ENCODE measurements at places on chromosomes 11 and 22.

DNA sequence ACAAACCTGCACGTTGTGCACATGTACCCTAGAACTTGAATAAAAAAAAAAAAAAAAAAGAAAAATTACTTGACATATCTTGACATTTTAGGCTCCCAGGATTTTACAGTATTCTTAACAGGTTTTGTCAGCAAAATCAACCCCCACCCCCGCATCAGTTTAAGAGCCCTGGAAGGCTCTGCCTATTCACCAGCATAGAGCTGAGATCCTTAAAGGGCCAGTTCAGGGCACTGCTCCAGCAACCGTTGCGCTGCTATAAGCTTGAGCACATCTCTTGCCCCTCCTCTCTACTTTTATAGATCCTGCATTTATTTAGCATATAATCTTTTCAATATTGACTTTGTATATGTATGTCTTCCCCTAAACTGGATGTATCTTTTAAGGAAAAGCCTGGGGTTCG lies 697 bp upstream of the PAFAH1B2 start:
- DNase-seq: peak; percentile 8

- DNase-seq: no peak
These were observed 4.7 kb downstream of the TPST2 start for GRCh38 chr22:26585104-26585790.

DNA sequence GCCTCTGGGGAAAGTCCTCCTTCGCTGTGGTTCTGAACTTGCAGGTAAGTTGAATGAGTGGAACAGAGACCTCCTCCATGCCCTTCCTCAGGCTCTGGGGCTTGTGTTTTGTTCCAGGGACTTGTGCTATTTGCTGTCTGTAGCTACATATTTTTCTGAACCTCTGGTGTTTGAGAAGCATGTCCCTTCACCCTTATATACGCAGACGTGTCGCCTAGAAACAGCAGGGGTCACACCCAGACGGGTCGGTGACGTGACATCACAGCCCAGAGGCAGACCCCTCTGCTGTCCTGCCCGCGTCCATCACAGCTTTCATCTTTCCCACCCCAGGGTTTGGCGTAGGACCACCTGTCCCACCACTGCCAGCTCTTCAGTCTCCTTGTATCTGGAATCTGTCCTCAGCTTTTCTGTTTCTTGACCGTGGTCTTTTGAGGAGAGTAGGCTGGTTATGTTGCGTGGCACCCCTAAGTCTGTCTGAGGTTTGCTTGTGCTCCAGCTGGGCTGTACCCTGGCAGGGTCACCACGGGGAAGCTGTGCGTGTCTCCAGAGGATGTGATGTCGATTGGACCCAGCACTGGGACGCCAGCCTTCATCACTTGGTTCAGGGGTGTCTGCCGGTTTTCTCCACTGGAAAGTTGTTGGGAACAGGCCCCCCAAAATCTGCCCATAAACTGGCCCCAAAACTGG lies 13.4 kb upstream of the MUC5B start:
- no peak for DNase-seq

- no peak for DNase-seq
These were observed 377.0 kb upstream of the LRRC4C start for GRCh38 chr11:41836431-41836830.

DNA sequence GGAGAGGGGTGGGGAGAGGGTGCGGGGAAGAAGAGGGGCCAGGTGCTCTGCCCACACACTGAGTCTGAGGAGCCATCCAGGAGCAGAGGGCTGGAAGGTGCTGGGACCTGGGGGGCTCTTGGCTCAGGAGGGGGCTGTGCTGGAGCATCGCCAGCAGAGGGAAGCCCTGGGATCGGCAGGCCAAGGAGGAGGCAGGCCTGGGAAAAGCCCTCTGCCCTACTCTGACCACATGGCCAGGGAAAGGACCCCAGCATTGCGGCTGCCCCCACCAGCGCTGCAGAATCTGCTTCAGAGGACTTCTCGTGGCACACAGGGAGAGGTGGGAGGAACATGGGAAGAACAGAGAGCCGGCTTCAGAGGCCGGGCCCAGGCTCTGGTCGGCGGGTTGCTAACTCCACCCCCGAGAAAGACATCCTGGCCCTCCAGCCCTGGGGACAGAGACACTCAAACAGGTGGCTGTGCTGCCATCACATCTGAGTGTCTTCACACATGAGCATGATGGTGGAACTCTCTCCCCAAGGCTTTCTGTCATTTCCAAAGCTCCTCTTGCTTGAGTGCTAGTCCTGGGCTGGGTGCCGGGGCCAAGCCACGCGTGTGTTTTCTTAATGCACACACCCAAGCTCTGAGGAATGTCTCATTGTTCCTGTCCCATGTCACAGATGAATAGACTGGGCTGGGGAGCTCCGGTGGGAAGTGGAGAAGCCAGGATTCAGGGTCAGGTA lies 1378.0 kb downstream of the BRD1 start:
- no peak for DNase-seq

GRCh38 chr11:20011307-20011951 lies 148.8 kb downstream of the DBX1 start:
- no peak for DNase-seq

GRCh38 chr11:69881467-69882269 lies 62.5 kb upstream of the FGF3 start:
- no peak for DNase-seq

GRCh38 chr11:70153133-70153727 lies 49.9 kb upstream of the FADD start:
- DNase-seq: no peak

DNA sequence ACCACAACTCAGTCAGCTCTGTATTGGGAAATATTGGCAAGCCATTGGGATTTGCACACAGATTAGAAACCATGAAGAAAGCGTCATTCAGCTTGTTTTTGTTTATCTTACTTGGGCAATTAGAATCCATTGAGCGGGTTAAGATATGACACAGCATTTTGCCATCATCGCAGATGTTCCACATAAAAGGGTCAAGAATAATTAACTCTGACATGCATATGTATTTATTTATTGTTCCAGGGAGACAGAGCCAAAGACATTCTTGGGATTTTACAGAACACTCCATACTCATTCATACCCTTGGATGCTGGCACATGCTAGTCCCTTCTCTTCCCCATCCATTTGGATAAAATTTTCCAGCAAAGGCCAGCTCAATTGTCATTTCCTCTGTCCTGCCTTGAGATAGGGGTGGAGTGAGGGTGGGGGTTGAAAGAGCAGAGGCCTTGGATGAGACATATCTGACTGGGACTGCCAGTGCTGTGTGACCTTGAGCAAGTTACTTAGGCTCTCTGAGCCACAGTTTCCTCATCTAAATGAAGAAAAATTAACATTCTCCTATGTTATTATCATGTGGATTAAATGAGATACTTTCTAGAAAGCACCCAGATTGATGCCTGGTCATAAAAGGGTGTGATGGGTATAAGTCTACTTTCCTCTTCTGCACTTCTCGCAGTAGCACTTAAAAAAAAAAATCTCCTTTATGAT lies 179.7 kb downstream of the RRAS2 start:
- DNase-seq: no peak

Data from CD4-positive, alpha-beta T cell treated with Interleukin-6 at 100 ng/mL for 8 hours (primary cell).